ENCODE measurements at places on chromosomes 13 and 19.

DNA sequence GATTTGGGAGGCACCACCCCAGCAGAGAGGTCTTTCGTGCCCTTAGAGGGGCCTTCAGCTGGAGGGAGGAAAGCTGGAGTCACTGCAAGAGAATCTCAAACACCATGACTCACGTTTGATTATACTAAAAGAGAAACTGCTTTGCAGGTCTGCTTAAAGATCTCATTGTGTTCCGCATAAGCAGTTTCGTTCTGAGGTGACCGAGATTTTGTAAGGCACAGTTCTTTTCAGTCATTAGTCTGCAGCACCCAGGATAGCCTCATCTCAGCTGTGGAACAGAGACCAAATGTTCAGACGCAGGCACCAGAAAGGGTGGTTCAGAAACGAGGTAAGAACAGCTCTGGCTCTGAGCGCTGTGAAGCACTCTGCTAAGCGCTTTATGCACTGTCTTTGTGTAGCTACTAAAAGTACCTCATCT is 71.2 kb upstream of the GTF3A start:
- DNase-seq: peak; percentile 29

DNA sequence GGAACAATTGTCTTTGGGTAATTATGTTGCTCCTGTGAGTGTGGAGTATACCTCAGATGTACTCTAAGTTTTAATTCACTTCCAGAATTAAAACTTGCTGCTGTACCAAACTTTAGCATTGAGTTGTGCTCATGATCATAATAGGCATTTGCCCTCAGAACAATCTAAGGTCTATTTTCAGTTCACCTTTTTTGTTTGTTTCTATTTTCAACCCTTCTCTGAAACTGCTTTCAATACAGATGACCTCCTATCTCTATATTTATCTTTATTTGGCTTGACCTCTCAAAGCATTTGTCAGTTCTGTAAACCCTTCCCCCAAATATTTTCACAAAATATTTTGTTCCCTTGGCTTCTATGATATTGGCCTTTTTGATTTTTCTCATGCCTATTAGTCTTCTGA is 873.0 kb downstream of the OLFM4 start:
- no peak for DNase-seq

DNA sequence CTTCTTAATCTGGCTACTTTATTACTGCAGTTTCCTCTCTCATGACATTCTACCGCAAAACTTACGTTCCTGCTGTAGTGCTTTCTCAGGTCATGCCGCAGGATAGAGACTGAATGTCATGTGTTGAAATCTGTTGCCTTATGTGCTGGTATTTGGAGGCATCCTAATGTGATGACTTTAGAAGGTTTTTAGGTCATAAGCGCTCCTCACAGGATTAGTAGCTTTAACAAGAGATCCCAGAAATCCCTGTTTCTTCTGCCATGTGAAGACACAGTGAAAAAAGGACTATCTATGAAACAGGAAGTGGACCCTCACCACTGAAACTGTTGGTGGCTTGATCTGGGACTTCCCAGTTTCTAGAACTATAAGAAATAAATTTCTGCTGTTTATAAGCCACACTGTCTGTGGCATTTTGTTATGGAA is 209.3 kb downstream of the LACC1 start:
- DNase-seq: no peak

DNA sequence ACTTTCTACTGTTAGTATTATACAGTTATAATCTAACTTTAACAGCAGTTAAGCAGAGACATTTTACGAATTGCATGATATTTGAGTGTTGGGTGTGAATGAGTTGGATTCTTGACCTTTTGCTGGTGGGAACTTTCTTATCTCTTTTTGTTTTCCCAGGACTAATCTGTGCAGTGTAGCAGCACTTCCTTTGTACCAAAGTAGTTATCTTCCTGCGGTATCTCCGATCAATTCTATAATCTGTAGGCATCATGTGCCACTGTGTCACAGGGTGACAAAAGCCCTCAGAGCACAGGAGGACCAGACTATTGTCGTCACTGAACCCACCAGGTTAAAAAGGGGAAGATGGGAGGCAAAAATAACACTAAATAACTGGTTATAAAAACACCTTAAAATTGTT is 823.5 kb downstream of the GPC5 start:
- DNase-seq: no peak

- DNase-seq: no peak
These were observed 19.4 kb downstream of the GJA3 start for GRCh38 chr13:20141238-20142022.

DNA sequence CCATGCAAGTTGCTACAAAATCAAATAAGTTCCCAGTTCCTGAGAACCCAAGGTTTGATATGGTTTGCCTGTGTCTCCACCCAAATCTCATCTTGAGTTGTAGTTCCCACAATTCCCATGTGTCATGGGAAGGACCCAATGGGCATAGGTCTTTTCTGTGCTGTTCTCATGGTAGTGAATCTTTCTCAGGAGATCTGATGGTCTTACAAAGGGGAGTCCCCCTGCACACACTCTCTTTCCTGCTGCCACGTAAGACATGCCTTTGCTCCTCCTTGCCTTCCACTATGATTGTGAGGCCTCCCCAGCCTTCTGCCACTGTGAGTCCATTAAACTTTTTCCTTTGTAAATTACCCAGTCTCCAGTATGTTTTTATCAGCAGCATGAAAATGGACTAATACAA is 28.5 kb upstream of the TSHZ3 start:
- DNase-seq: no peak

DNA sequence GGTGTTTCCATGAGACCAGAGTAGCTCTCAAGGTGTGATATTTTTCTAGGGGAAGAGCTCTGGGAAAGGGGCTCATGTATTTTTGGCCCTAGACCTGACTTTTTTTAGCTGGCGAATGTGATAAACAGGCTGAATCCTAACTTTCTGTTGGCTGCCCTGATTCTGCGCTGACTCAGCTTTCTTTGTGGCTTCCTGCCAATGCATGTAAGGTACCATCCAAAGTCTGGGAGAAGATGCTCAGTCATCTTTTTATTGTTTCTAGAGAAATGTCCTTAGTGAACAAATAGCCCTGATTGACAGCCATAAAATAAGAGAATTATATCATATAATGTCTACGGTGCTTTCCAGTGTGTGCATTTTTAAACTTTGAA is 113.6 kb upstream of the MBNL2 start:
- DNase-seq: no peak
